WERI-Rb-1 (cell line): ENCODE measurements at places on chromosomes 2 and 18.

DNA sequence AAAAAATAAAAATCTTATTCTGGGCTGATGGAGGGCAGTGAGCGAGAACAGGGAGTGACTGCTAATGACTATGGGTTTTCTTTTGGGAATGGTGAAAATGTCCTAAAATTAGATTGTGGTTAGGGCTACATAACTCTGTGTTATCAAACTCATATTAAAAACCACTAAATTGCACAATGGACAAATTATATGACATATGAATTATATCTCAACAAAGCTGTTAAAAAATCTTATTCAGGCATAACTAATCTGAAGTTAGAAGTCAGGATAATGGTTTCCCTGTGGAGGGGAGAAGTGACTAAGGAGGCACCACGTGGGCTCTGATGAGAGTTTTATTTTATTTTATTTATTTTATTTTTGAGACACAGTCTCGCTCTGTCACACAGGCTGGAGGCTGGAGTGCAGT, 32.1 kb upstream of the DPP4 start:
- no peak for DNase-seq

- DNase-seq: no peak
These were observed 117.2 kb downstream of the GATA6 start for GRCh38 chr18:22286585-22286984.

- DNase-seq: no peak
These were observed 53.9 kb downstream of the TMEM18 start for GRCh38 chr2:623130-623922.

DNA sequence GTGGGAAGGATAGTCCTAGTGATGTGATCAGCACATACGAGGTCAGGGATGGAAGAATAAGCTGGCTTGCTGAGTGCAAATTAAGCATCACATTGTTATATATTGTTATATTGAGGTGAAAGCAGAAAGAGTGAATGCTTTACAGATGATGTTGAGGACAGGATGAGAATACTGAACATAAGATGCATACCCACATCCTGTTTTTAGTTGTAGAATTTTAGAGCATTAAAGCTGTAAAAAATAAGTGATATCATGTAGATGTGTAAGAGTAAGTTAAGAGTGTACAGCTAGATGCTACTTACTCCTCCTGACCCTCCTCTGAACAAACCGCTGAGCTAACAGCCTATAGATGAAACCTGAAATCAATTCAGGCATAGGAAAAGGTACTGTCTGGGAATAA, 271.0 kb upstream of the KCNJ3 start:
- no peak for DNase-seq

- DNase-seq: no peak
These were observed 86.8 kb downstream of the ERBB4 start for GRCh38 chr2:212451786-212452231.

- DNase-seq: peak; percentile 70
These were observed 12.6 kb downstream of the RTP5 start for GRCh38 chr2:241882091-241882625.

- no peak for DNase-seq
These were observed 28.2 kb downstream of the MAIP1 start for GRCh38 chr2:199983534-199983933.

- peak; percentile 20 for DNase-seq
These were observed 41.9 kb downstream of the CPO start for GRCh38 chr2:206981086-206981674.

- no peak for DNase-seq
These were observed 74.7 kb downstream of the KIAA2012 start for GRCh38 chr2:202147775-202148174.

GRCh38 chr2:210288408-210288807, 26.6 kb downstream of the MYL1 start:
- no peak for DNase-seq

GRCh38 chr2:170091436-170091835, 86.5 kb upstream of the MYO3B start:
- DNase-seq: no peak

DNA sequence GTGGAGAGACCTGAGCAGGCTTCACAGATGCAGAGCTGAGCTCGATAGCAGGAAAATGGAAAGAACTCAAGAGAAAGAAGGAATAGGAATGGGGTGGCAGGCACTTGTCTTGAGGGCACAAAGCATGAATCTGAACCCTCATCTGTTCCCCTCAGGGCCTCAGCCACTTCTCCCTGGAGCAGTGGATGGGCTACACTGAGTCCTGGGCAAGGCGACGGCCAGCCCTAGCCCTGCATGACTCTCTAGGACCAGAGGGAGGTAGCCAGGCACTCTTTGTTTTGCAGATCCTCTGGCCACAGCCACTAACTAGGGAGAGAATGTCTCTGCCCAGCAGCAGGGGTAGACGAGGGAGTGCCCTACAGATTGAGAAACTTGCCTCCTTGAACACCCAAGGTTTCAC, 3.4 kb upstream of the TEX51 start:
- no peak for DNase-seq

GRCh38 chr2:158893026-158893425, 75.4 kb upstream of the TANC1 start:
- DNase-seq: peak; percentile 92

- no peak for DNase-seq
These were observed 633.2 kb downstream of the FBXO15 start for GRCh38 chr18:73514449-73514848.

GRCh38 chr18:42187611-42188380, 232.8 kb downstream of the PIK3C3 start:
- peak; percentile 80 for DNase-seq

DNA sequence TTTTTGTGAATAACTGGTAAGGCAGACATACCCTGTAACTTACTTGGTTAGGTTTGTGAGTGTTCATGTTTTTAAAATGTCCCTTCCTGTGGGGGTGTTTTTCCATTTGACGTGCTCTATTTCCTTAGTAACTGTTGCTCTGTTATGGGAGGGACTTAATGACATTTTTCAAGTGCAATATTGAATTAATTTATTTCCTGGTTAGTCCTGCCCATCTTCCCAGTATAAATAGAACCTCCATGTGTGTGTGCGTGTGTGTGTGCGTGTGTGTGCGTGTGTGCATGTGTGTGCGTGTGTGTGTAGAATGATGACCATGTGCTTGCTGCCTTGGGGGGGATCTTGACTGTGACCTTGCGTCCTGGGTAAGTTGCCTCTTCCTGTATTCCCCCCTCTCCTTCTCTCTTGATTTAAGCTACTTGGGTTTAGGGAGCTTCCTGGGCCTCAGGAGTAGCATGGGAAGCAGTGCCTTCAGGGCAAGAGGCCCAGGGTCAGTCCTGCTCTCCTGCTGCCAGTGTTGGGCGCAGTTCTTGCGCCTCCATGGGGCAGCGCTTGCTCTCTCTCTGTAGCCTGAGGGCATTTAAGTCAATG, 163.9 kb downstream of the LDLRAD4 start:
- DNase-seq: no peak

GRCh38 chr2:70002241-70002899, 40.9 kb upstream of the ASPRV1 start:
- no peak for DNase-seq

GRCh38 chr2:237731663-237732062, 66.9 kb upstream of the RBM44 start:
- no peak for DNase-seq

GRCh38 chr2:158817588-158817987, 22.5 kb downstream of the DAPL1 start:
- no peak for DNase-seq

- peak; percentile 3 for DNase-seq
These were observed 262.8 kb downstream of the DYSF start for GRCh38 chr2:71715951-71716696.

GRCh38 chr18:54878659-54879358, 50.5 kb downstream of the RAB27B start:
- DNase-seq: no peak

DNA sequence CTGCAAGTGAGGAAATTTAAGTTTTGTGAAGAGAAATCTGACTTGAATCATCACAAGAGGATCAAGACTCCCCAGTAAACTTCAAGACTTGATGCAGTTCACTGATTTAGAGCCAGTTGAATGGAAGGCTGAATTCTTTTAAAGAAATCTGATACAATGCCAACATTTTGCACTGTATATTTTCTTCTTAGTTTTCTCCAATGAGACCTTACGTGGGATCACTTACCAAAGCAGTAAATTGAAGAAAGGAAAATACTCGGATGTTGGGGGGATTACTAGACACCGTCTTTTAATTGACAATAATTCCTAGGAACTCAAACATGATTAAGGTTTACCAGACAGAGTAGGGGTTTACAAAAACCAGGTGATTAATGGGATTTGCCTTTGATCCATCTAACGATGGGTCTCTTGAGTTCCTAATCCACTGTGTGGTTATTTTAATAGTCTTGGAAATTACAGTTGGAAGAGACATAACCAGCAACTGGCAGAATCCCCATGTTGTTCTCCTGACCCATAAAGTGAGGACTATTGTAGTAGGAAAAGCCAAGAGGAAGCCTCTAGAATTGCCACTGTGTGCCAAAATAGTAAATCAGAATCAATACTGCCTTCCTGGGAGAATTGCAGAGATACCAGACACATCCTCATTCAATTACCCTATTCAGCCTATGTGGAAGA, 354.5 kb downstream of the PID1 start:
- no peak for DNase-seq

- peak; percentile 55 for DNase-seq
These were observed 87.9 kb downstream of the PXDN start for GRCh38 chr2:1656326-1656960.

DNA sequence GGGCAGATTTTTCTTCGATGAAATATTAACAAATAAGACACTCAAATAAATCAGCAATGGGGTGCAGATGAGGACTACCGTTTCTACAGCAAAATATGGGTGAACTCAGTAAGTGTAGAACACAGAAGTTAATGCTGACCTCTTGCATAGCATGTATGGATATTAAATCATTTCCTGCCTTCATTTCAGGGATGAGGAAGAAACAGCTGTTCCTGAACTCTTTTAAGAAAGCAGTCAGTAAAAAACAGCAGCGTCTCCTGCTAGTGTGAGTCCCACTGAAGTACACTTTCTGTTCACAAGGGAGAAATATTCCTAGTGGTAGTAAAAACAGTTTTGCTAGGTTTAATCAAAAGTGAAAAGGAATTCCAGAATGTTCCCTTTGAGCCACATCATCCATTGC, 379.0 kb downstream of the ZEB2 start:
- no peak for DNase-seq

DNA sequence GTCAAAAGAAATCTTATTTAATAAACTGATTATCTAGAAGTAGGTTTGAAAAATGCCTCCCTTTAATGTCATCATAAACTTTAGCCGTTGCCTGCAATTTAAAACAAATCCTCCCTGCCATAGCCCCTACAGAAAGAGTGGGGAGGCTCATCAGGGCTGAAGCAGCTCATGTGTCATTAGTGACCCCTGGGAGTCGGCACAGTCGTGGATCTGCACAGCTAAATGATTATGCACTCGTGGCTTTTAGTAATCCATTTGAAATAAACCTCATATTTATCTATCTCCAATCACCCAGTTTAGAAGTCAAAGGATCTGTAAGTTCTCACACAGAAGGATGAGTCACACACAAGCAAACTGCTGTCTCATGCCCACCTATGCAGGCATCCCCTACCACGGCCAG, 277.3 kb downstream of the SS18 start:
- DNase-seq: no peak

DNA sequence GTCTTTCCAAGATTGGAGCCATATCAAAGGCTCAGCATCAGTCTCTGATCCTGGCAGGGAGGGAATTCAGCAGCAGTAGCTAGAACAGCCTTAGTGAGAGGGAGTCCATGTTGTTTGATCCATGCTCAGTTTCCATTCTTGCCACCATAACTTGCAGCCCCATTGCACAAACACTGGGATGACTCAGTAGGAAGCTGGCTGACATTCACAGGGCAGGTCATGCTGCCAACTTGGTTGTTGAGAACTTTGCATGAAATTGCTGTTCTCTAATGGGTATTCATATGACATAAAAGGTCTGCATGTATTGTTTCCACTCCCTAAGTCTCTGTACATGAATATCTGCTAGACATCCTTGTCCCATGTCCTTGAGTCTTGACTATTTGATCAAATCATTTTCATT, 29.9 kb upstream of the STAT4 start:
- DNase-seq: no peak

GRCh38 chr2:137729305-137729704, 235.0 kb upstream of the HNMT start:
- DNase-seq: no peak

DNA sequence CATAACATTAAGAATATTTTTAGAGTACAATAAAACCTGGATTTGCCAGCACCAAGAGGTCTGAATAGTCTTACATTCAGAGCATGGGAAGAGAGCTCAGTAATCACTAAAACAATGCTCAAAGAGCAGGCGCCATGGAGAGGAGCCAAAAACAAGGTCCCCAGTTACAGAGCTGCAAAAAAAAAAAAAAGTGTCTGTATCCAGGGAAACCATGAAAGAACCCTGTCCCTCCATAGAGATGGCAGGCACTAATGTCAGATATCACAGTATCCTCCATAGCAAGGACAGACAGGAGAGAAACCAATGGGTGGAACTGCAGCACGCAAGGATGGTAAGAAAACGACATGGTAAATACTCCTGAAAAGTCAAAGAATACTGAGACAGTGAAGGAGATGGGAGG, 19.5 kb downstream of the FBXO15 start:
- no peak for DNase-seq

- DNase-seq: no peak
These were observed 61.4 kb downstream of the MYO5B start for GRCh38 chr18:50133526-50133925.

GRCh38 chr2:75284345-75284744, 85.0 kb upstream of the TACR1 start:
- no peak for DNase-seq

GRCh38 chr18:44423814-44424644, 256.7 kb upstream of the SETBP1 start:
- no peak for DNase-seq

DNA sequence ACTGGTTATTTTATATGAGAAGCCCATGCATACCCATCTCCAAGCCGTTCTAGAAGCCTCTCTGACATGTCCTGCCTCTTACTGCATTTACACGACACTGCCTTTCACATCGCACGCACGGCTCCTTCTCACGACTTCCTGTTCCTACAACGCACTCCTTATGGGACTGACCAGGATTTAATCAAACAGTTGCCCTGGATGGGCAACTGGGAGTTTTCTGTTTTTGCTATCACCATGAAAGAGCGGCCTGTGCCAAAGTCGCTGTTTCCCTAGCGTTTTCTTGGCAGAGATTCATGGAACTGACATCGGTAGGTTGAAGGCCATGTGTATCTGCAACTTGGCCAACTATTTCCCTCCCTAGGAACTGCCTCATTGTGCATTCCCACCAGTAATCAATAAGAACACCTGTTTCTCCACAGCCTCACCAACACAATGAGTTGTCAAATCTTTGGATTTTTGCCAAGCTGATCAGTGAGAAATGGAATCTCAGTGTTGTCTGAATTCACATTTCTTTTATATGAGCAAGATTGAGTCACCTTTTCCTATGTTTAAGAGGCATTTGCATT, 97.2 kb upstream of the OTOS start:
- no peak for DNase-seq

DNA sequence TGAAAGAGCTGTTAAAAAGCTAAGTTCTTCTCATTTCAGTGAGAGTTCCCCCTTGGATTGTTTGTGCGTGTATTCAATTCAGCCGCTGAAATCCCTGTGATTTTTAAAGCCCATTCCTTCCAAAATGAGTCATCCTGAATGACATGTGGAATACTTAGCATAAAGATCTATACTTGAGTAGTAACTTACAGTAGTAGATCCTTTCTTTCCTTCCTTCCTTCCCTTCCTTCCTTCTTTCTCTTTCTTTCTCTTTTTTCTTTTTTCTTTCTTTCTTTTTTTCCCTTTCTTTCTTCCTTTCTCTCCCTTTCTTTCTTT, 18.2 kb upstream of the SOX11 start:
- DNase-seq: no peak

- DNase-seq: no peak
These were observed 317.9 kb upstream of the PKDCC start for GRCh38 chr2:41729800-41730364.

- DNase-seq: no peak
These were observed 201.2 kb downstream of the CCDC178 start for GRCh38 chr18:33239298-33239697.
